ENCODE measurements at places on chromosomes 4 and X. TPM values are rescaled to one million over a fixed set of nuclear protein-coding genes. Genes with fewer than 3 reads are reported as not detected.

DNA sequence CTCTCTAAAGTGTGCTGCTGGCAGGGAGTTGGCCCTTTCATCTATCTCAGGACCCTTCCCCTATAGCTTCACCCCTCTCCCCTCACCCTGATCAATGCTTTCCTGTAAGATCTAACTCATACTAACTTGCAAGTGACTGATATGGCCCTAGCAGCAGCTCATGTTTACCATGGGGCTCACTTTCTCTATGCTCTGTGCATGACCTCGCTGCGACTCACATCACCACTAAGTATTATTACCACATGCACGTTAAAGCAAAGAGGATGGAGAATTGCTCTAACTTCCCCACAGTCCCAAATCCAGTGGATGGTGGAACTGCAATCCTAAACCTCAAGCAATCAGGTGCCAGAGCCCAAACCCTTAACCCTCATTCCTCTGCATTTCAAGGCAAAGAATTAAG lies 626.6 kb downstream of the MID1IP1 start:
- ATAC-seq = no peak

GRCh38 chr4:53764761-53765490 lies 173.6 kb upstream of the LNX1 start:
- no peak for ATAC-seq

The ZXDA gene
- total RNA-seq = 2.5 TPM

The FAM47E gene
- 14.8 TPM for total RNA-seq

The CT83 gene
- total RNA-seq = not detected
